Daoy (cell line): ENCODE measurements at places on chromosomes 5 and 9. TPM values are rescaled to one million over a fixed set of nuclear protein-coding genes. Genes with fewer than 3 reads are reported as not detected.

- DNase-seq, result no peak
Measured at GRCh38 chr9:112771359-112772214, 21.0 kb downstream of the SNX30 start.

GRCh38 chr5:157050050-157050449 lies 8.9 kb downstream of the HAVCR1 start:
- no peak for DNase-seq

DNA sequence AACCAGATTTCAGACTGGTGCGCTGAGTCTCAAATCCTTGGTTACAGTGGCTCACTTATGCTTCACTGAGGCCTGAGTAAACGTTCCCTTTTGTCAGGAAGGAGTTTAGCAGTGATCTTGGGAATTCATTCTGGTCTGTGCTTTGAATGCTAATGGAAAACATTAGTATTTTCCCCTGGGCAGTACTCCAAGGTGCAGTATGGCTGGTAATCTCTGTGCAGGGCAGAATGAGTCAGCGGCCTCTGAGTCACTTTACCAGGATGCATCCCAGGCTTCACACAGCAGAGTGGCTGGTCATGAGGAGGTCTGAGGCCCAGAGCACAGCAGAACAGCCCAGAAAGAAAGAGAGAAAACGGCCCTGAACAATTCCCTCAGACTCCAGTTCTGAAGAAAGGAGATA lies 54.0 kb downstream of the PCA3 start:
- peak; percentile 97 for DNase-seq

DNA sequence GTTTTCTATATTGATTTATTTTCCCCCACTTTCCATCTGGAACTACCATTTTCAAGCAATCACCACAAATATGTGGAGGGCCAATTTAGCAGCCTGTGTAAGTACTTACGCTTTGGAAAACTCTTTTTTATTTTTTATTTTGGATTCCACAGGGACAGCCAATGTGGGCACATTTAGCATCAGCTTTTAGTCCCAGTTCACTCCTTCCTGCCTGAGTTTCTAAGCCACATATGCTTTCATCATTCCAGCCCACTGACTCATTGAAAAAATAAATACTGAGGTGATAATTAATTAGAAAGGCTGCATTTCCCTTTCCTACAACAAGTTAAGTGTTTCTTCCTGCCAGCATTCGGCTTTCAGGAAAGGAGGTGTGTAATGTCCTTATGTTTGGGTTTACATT lies 76.8 kb downstream of the TMEM167A start:
- DNase-seq, result peak; percentile 66

DNA sequence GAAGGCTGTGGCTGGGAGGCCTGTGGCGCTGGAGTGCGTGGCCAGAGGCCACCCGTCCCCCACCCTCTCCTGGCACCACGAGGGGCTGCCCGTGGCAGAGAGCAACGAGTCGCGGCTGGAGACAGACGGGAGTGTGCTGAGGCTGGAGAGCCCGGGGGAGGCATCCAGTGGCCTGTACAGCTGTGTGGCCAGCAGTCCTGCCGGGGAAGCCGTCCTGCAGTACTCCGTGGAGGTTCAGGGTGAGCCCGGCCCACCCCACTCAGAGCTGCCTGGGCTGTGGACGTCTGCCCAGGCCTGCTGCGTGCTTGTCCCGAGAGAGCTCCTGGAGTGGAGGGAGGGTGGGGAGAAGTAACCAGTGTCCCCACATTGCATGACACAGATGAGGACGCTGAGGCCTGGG lies 89.2 kb downstream of the HMCN2 start:
- DNase-seq, result no peak

DNA sequence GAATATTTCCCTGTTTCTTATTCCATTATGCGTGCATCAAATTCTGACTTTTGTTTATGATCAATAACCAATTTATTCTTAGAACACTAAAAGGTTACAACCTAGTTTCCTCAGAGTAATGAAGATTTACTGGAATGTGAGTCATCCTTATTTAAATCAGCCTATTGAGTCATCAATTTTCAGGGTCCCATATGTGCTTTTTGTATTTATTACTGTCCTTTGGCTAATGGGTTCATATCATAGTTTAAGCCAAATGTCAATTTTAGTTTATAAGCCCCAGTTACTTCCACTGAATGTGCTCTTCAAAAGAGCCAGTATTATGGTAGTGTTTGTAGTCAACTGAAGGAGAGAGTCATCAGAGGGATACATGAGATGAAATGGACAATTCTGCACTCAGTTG lies 359.2 kb downstream of the PRR16 start:
- no peak for DNase-seq

RALGPS1 gene
- 4.9 and 18.7 TPM in 2 replicates for total RNA-seq

PRUNE2 gene
- 2.0 and 5.6 TPM in 2 replicates for total RNA-seq

FUBP3 gene
- 61.5 and 80.6 TPM in 2 replicates for total RNA-seq
